HepG2 (cell line): ENCODE measurements at places on chromosomes 3 and 15.
A peak's percentile ranks its signal among the peaks of the same experiment; 100 is the strongest.

GRCh38 chr15:57607570-57608000, 15.9 kb downstream of the MYZAP start:
- peak; percentile 23 for DNase-seq

DNA sequence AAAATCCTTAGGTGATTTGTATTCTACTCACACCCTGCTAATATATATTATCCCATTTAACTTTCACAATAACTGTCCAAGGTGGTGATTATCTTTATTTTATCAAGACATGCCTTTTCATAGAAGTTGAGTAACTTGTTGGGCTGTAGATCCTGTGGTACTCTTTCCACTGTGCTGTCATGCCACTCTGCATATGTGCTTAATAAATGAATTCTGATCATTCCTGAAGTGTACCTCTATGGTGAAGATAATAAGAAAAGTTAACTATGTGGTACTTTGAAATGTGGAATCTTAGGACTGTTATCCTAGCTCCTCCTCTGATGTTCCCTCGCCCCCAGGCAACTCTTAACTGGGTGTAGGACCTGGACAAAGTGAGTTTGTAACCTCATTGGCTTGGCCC, 5.2 kb downstream of the SNRK start:
- no peak for DNase-seq

DNA sequence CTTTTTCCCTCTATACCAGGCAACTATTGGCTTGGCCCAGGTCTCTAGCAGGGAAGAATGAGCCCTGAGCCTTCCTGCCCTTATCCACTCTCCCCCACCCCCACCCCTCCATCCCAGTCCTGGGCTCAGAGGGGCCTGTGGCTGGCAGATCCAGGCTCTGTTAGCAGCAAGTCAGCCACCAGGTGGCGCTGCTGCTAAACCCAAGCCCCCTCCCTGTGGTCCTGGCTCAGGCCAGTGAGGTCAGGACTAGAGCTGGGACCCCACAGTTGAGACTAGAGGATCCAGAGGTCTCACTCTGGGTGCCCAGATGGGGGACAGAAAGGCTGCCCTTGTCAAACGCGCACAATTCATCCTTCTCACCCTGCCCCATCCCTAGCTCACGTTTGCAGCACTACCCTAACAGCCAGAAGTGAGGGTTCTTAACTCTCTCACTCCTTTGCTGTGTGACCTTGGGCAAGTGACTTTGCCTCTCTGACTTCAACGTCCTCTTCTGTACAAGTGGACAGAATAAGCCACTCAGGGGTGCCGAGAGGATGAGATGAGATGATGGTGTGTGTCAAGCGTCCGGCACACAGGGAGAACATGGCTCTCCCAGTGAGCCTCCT, 46.8 kb upstream of the SLC6A1 start:
- peak; percentile 47 for DNase-seq

GRCh38 chr3:119098619-119099222, 47.2 kb upstream of the TEX55 start:
- peak; percentile 18 for DNase-seq

DNA sequence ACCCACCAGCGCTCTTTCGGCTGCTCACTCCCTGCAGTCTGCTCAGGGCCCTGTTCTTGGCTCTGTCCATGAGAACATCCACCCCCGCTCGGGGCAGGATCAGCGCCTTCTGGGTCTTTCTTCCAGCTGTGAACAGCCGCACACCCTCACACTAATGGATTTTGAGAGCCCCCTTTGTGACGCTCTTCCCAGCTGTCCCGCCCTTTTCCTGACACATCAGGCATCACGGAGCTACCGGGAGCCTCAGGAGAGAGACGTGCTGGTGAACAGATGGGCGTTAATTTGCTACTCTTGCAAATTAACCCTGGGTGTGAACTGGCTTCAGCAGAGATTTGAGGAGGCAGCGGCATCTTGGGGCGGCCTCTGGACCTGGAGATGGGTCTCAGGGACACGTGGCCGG, 113.0 kb downstream of the TMEM266 start:
- no peak for DNase-seq

DNA sequence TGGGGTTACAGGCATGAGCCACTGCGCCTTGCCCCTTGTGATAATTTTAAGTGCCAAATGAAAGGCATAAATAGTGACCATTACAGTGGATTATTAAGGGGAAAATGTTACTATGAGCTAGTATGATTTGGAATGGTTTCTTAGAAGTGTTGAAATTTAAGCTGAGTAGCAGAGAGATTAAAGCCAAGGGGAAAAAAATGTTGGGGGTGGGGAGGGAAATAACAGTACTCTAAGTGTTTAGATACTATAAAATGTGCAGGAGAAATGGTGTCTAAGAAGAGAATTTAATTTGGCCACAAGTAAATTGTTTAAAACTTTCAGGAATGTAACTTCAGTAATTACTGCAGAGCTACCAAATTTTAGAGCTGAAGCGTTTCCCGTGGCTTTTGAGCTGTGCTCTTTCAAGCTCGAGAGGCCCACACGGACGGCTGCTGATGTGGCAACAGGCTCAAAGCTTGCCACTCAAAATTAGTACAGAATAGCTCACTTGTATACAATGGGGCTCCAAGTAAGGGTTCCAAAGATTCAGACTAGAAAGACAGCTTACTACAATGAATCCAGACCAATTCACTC, 23.9 kb upstream of the SLC12A8 start:
- no peak for DNase-seq

DNA sequence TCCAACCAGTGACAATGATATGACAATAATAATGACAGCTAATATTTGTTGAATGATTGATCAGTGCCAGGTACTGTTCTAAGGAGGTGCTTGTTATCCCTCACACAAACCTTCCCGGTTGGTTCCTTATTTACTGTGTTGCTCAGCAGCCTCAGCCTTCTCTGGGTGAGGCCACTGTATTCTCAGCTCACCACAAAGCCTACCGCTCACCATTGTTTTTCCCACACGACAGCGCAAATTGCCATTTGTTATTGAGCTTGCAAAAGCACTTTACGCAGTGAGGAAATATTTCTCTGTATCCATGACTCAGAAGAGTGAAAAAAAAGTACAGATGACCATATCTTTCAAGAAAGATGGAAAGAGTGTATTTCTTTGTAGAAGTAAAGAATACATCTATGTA, 49.5 kb upstream of the PDZRN3 start:
- DNase-seq: no peak

DNA sequence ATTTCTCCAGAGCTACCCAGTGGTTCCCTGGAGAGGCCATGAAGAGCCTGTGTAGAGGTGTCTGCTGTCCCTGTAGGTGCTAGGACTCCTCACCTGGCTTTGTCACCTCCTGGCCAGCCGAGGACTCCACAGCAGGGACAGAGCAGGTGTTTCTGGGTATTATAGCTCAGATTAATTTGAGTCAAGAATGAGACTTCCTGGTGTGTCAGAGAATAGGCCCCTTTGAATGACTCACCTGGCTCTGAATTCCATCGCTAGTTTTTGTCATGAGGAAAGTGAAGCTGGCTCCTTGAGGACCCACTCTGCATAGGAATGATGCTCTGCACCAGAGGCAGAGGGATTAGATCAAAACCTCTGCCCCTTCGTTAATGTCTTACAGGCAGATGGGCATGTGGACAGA, 167.5 kb upstream of the TOPAZ1 start:
- DNase-seq: no peak

- no peak for DNase-seq
Observed at GRCh38 chr15:42375252-42375651, 16.0 kb downstream of the CAPN3 start.

DNA sequence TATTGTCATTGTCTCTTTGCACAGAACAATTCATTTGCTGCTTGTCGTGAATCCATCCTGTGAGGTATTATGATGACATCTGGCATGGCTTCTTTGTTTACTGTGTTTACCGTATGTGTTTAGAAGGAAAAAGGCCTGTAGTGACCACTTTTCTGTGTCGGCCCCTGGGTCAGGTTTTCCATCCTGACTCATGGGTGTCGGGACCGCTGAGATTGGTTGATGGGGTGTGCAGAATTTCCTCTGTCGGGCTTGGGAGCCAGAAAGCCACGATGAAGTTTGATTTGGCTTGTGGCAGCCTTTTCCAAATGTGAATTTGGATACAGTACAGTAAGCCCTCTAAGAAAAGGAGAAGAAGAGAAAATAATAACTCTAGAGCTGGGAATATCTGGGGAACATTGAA, 113.5 kb downstream of the FNDC3B start:
- no peak for DNase-seq

- no peak for DNase-seq
Observed at GRCh38 chr3:105848821-105849220, 20.0 kb downstream of the CBLB start.

GRCh38 chr3:51953445-51953844, 1.7 kb upstream of the GPR62 start:
- DNase-seq: no peak

GRCh38 chr3:180359953-180360279, 242.0 kb upstream of the TTC14 start:
- no peak for DNase-seq

DNA sequence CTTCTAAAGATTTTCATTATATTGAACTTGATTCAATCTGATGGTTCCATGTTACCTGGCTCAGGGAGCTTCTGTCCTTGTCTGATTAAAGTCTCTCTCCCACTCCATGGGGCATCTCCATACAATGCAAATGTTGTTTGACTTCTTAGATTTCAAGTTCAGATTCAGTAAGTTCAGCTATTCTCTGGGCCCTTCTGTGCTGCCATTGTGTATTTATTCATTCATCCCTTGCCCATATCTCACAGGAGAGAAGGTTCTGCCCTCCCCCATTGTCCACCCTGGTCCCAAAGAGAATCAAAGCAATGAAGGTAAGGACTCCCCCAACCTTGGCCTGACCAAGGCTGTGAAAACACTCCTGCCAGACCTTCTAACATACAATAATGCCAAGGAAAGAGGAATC, 669.9 kb downstream of the MAGI1 start:
- DNase-seq: no peak

DNA sequence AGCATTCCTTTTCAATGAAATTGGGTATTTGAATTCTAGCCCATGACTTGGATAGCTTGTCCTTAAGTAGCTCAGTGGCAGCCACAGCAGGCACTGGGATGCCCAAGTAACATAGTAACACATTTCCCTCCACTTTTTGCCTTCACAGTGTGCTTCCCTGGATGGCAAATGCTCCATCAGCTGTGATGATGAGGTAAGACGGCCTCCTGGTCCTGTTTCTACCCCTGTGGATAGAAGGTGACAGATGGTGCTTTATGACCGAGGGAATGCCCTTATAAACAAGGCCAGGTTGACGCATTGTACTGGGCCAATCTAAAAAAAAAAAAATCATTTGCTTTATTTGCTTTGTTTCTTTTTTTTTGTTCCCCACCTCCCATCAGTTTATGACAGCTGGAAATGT, 41.8 kb upstream of the LRTM1 start:
- no peak for DNase-seq

DNA sequence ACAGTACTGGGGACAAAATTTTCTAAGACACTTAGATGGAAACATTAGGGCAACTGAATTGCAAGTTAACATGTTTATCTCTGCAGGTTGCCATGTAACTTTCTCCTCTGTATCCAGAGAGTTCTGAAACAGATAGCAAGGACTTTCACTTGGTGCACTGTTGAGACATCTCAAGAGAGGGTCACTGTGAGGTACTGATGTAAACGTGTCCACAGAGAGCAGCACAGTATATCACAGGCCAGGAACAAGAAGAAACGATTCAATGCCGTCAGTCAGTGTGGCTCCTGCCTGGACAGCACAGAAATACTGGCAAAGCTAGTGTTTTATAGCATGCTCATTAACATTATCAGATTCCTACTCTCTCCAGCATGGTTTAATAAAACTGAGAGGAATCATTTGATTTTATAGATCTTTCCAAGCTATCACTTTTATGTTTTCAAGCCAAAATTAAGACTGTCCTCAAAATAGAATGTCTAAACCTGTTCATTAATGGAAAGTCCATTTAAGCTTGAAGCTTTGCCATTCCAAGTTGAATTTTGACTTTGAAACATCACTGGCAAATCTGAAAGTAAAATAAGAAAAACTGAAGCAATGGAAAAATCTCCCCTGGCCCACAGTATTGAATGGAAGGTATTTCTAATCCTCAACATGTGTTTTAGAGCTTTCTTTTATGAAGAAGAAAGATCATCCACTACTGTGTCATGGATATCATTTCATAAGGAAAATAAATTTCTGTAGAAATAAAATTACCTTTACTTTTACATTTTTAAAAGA, 102.7 kb downstream of the IMPG2 start:
- DNase-seq: no peak

DNA sequence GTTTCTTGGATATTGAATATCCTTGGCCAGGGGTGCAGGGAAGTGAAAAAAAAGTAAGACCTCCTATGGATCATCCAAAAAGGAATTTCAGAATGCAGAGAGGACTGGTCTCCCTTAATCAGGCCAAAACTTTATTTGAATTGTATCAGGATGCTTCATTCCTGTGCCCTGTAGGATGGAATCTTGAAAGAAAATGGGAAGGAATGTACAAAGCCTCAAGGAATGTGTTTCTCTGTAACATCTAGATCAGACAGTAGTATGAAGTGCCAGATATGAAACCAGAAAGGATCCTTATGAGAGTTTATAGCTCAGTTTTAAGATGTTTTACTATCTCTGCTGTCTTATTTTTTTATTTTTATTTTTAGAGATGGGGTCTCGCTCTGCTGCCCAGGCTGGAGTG, 6.5 kb upstream of the GSK3B start:
- no peak for DNase-seq

GRCh38 chr15:81937189-81937588, 108.6 kb downstream of the MEX3B start:
- DNase-seq: no peak
